ENCODE measurements at places on chromosomes 1 and 21.
A peak's percentile ranks its signal among the peaks of the same experiment; 100 is the strongest.

- DNase-seq, result no peak
Observed at GRCh38 chr1:52007215-52008002, 16.9 kb upstream of the RAB3B start.

GRCh38 chr1:9279172-9279840 lies 13.4 kb upstream of the SPSB1 start:
- no peak for DNase-seq

DNA sequence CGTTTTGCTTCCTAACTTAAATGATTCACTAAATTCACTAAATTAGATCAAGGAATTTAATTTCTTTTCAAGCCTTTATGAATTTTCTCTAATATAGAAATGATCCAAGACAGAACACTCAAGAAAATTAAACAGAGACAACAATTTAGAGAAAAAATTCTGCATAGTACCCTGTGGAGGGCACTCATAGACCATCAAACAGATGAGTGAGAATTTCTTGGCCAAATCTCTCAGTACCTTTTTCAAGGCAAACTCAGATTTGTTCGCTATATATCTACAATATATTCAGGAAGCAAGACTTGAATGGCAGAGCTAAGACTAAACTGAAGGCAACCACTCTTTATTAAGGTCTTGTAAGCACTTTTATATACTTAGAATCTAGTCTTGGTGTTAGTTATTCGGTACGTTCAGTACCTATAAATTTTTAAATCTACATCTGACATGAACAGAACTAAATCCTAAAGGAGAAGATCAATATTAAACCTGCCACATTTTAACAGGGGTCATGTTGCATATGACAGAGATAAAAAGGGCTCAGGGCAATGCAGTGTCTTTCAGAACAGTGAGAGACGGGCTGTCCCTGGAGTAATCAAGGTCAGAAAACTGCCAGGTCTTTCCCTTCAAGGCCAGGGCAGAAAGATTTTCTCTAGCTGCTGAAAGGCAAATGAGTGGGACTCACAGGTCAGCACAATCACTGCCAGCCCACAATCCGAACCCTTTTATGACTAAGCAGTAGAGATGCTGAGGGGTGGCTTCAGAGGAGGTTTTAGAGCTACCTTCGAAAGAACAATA lies 118.8 kb upstream of the TMPRSS15 start:
- DNase-seq, result no peak

DNA sequence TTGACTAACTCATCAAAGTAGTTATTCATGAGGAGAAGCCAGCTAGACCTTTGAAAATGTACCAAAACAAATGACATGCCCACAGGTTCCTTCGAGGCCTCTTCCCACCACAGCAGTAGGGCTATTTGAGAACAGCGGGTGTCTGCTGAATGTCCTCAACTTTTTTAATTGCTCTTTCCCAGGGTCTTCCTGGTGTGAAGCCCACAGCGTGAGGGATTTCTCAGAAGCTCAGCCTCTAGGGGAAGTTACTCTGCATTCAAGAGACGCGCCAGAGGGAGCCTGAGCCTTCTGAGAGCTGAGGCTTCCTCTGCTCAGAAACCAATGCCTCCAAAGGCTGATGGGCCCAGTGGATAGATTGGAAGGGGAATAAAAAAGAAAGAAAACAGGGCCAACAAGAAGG lies 153.6 kb downstream of the OLFM3 start:
- DNase-seq, result no peak

GRCh38 chr1:30879126-30879786 lies 29.3 kb downstream of the SDC3 start:
- DNase-seq, result no peak

GRCh38 chr1:54800041-54800898 lies 853 bp downstream of the TTC22 start:
- no peak for DNase-seq

GRCh38 chr1:32500387-32501209 lies 35.7 kb downstream of the ZBTB8B start:
- peak; percentile 75 for DNase-seq

GRCh38 chr1:7554385-7555235 lies 216.5 kb upstream of the VAMP3 start:
- no peak for DNase-seq

DNA sequence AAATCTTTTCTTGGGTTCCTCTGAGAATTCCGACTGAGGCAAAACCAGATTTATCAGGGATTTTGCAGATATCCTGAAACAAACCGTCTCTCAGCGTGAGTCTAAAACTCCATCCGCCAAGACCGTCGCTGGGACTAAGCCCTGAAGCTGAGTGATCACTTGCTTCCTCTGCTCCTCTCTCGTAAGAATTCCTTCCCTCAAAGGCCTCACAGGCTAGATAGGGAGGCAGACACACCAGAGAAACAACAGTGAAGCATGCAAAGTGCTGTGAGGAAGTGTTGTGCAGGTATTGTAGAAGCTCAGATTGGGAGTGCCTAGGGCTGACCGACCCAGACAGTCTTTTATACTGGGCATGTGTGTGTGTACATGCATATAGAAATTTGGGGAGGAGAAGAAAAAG lies 119.1 kb downstream of the RGS7 start:
- DNase-seq, result no peak

- DNase-seq, result no peak
Observed at GRCh38 chr1:145979746-145980456, 15.4 kb downstream of the POLR3GL start.

GRCh38 chr1:5111581-5111980 lies 457.2 kb downstream of the AJAP1 start:
- no peak for DNase-seq

- no peak for DNase-seq
Observed at GRCh38 chr1:93471911-93472310, 24.0 kb downstream of the FNBP1L start.

GRCh38 chr1:65027666-65028358 lies 61.5 kb upstream of the JAK1 start:
- no peak for DNase-seq

DNA sequence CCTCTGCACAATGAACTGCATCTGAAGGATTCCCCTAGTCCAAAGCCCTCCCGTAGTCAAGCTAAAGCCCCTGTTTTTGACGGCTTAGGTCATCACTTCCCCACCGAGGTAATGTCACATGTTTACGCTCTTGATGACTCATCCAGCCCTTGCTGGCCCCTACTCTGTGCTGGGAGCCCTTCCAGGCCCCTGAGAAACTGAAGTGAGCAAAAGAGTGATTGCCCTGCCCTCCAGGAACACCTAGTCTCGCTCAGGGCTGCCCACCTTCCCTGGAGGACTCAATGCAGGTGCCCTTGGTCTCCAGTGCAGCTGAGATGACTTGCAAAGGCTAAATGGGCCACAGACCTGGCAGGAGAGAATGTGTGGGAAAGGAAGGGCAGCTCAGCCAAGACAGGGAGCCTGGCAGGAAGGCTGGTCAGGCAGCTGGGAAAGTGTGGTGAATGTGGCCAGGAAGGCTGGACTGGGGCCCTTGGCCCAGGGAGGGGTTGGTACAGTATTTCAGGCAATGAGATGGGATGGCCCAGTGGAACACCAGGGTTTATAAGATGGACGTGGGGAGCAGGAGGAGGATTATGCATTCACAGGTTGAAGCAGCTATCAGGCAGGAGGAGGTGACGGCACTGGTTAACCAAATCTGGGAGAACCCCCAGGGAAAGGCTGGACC lies 345.6 kb downstream of the NPHP4 start:
- no peak for DNase-seq
